ENCODE measurements at places on chromosomes 3 and 15.
A peak's percentile ranks its signal among the peaks of the same experiment; 100 is the strongest.

- no peak overlapping the region for H3K27ac ChIP-seq
- no peaks in the 10 kb centered on the region for H3K27me3 ChIP-seq
- no peak overlapping the region for H3K4me3 ChIP-seq
- no peaks in the 10 kb centered on the region for H3K36me3 ChIP-seq
- no peak for DNase-seq
- H3K4me1 ChIP-seq: no peaks in the 10 kb centered on the region
Observed at GRCh38 chr3:107263269-107264021, 113.8 kb upstream of the CCDC54 start.

DNA sequence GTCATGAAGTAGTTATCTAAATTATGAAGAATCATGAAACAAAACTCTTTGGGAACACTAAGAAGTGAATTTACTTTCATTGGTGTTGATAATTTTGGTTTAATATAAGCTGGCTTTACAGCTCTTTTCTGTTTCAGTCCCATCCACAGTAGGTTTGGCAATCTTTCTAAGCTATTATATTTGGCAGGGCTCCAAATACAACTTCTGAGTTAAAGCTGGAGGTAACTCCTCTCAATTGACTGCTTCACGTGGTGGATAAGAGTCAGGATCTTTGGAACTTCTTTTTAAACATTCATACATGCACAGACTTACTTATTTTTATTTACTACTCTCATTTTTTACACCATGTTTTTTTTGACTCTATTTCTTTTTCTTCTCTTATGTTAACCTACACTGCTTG, 106.5 kb upstream of the EPHA3 start:
- H3K27ac ChIP-seq: no peak overlapping the region
- H3K27me3 ChIP-seq: no peaks in the 10 kb centered on the region
- no peaks in the 10 kb centered on the region for H3K36me3 ChIP-seq
- DNase-seq: no peak
- no peaks in the 10 kb centered on the region for H3K4me1 ChIP-seq

GRCh38 chr3:179541094-179541493, 21.6 kb upstream of the ACTL6A start:
- 0 out of 2 replicates have a peak, but pooled peaks cover 3% of the 10 kb centered on the region for H3K4me1 ChIP-seq
- no peak overlapping the region for H3K27ac ChIP-seq
- H3K4me3 ChIP-seq: no peak overlapping the region

DNA sequence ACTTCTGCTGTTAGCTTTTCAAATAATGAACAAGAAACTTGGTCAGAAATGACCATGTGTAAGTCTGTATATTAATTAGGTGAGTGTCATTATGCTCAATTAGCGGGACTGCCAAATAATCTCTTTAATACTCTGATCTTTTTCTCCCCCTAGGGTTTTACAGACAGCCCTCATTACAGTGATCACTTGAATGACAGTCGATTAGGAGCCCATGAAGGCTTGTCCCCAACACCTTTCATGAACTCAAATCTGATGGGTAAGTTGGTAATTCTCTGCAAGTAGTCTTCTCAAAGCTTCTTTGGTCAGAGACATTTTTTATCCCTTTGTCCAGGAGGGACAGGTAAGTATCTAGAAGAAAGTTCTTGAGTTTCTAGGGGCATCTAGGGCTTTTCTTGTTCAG, 173.2 kb downstream of the TCF12 start:
- H3K36me3 ChIP-seq: peaks cover 2% of the 10 kb centered on the region
- H3K27ac ChIP-seq: no peak overlapping the region
- H3K4me1 ChIP-seq: peaks cover 2% of the 10 kb centered on the region
- H3K27me3 ChIP-seq: no peaks in the 10 kb centered on the region
- DNase-seq: no peak

DNA sequence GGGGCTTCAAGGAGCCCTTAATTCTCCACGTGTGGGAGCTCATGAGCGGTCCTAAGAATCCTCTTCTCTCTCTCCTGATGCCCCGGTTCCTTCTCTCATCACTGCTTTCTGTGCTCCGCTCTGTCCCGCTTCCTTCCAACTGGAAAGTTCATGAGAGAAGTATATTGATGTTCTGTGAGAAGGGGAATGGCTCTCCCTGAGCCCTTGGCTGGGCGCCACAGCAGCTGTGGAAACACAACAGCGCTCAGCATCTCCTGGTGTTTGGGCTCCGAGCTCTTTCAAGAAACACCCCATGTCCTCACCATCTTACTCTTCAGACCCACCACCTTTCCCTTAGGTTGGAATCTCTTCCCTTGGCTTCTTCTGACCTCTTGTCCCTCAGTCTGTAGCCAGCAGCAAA, 161.7 kb downstream of the VGLL4 start:
- H3K4me1 ChIP-seq: peaks cover 10% of the 10 kb centered on the region
- DNase-seq: peak; percentile 54
- H3K27me3 ChIP-seq: no peaks in the 10 kb centered on the region
- no peaks in the 10 kb centered on the region for H3K36me3 ChIP-seq
- H3K4me3 ChIP-seq: no peak overlapping the region

GRCh38 chr3:191220908-191221307, 21.9 kb downstream of the OSTN start:
- no peaks in the 10 kb centered on the region for H3K4me1 ChIP-seq
- DNase-seq: no peak
- H3K27me3 ChIP-seq: no peaks in the 10 kb centered on the region
- no peak overlapping the region for H3K27ac ChIP-seq
- no peaks in the 10 kb centered on the region for H3K36me3 ChIP-seq

- no peak overlapping the region for H3K4me3 ChIP-seq
- H3K27me3 ChIP-seq: no peaks in the 10 kb centered on the region
- H3K36me3 ChIP-seq: no peaks in the 10 kb centered on the region
- H3K27ac ChIP-seq: no peak overlapping the region
- DNase-seq: peak; percentile 76
- H3K4me1 ChIP-seq: peaks cover 15% of the 10 kb centered on the region
Observed at GRCh38 chr3:138862924-138863775, 28.4 kb upstream of the PIK3CB start.
